ENCODE measurements at places on chromosomes 3 and 15.

- DNase-seq, result no peak
These were observed 57.5 kb downstream of the LPP start for GRCh38 chr3:188211476-188211875.

DNA sequence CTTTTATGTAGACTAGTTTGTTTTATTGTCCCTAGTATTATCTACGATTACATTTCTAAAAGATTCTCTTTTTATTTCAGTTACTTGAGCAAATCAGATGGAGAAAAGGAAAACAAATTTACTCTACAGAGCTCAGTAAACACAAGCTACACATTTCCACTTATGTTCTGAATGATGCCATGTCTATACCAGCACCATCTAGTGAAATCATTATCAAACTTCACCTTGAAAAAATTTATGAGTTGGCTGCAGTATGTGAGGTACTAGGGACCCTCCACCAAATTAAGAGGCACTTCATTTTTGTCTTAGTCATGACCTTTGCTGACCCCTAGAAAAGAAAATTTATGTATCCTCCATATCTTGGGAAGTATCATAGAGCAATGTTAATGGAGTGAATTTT is 827.4 kb downstream of the SI start:
- no peak for DNase-seq

GRCh38 chr3:68287101-68287500 is 632.7 kb upstream of the SUCLG2 start:
- no peak for DNase-seq

DNA sequence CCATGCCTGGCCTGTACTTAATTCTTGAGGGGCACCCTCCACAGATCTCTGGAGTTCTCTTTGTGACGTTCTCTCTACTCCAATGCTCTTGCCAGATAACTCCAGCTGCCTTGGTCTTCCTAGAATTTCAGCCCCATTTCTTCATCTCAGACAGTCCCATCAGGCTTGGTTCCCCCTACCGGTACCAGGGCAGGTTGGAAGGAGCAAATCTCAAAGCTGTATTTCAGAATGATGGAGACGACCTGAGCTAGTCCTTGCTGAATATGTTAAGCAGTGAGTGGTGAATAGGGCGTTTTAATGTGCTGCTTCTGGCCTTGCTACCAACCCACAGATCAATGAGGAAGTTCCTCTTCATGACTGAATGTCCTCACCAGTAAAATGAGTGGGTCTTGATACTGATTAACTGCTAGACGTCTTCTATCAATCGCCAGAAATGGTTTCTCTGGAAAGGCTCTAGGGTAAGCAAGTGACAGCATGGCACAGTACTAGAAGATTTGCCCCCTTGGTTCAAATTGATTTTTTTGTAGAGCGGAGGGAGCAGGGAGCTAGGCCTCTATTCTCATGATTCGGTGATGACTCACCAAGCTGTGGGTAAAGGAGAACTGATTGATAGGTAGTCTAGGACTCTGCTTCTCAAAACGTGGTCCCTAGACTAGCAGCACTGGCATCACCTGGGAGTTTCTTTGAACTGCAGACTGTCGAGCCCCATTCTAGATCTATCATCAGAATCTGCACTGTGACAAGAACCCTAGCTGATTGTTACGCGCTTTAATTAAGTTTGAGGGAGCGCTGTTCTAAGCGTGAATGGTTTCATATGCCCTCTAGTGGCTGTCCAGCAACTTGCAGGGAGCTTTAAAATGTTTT is 67.8 kb downstream of the UBP1 start:
- DNase-seq, result peak; percentile 51

DNA sequence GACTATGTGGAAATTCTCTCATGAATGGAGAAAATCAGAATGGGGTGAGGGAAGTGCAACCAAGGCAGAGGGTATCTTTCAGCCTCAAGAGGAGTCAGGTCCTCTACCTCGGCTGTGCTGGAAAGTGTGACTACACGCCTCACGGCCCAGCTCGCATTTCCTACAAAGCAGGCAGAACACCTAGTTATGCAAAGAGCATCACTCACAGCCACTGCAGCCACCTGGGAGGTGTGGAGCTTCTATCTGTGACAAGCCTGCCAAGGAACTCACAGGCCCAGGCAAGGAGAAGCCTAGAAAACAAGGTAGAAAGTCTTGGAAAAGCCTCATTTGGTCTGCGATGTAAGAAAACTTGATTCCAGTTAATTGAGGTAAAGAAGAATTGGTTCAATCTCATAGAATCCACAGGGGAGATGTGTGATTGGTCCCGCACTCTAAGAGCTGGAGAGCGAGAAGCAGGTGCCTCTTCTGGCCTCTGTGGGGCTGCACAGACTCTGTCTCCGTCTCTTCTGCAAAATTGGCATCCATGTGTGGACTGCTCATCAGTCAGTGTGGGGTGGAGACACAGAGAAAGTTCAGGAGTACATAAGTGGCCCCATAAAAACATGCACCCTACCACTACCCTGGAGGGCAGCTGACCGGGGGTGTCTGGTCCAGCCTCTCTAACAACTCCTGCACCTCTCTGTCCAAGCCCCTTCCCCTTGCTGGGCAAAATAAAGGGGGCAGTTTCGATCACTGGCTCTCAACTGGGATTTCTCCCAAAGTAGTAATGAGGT is 76.8 kb downstream of the TAMM41 start:
- DNase-seq, result no peak

- no peak for DNase-seq
These were observed 1497.6 kb downstream of the OTOL1 start for GRCh38 chr3:162994165-162994564.

DNA sequence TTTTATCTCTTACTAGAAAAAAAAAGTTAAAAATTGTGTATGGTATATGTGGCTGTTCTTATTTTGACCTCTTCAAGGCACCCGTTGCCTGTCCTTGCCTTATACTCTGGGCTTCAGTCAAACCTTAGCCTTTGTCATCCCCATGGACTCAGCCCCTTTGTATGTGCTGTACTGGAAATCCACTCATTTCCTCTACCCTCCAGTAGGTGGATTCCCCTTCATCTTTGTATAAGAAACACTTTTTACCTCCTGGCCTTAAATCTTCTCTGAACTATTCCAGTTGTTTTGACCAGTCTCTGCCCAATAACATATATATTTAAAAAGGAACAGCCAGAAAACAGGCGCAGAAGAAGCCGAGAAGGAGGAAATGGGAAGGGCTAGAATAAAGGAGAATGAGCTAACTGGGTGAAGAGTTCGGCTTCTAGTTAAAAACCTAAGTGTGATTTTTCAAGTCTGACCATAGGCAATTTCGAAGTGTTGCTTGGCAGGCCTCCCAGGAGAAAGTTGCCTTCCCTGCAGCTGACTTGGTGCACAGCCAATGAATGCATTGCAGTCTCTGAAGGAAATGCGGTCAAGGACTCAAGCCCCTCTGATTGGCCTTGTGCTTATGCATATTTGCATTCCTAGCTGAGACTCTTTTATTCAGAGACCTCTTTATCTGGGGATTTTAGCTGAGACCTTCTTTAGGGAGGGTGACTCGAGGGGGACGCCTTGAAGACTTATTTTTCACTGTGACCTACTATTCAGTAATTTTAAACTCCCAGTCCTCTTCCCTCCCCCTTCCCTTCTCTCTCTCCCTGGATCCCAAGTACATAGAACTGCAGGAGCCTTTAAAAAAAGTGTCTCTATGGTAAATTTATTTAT is 277.4 kb downstream of the ROBO1 start:
- no peak for DNase-seq
